LHCN-M2 (cell line): ENCODE measurements at places on chromosomes 7 and 10. TPM values are rescaled to one million over a fixed set of nuclear protein-coding genes. Genes with fewer than 3 reads are reported as not detected.

Gene ASIC3
- total RNA-seq, result 0.19 and 2.2 TPM in 2 replicates

DNA sequence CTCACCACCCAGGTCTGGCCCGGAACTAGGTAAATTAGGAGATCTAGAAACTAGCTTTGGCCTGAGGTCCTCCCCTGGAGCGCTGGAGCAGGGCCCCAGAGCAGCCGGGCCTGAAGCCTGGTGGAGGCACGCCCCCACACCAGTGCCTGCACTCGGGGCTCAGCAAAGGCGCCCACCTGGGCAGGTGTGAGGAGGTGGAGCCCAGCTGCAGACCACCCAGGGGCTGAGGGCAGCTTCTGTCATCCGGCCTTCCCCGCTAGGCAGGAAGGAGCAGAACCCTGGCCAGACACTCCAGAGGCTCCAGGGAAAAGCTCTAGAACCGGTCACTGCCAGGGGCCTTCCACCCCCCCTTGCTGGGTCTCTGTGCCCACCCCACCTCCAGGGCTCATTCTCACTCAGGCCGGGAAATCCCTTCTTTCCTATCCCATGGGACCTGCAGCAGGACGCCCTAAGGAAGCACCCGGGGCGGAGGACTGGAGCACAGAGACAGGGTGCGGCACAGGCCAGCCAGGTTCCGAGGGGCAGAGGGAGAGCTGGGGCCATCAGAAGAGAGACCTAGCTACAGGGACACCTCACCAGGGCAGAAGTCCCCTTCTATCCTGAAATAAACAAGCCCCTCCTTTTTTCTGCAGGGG, 161.2 kb downstream of the NRF1 start:
- no peak for DNase-seq

- no peak for DNase-seq
Observed at GRCh38 chr10:103067484-103067883, 125.6 kb downstream of the NT5C2 start.

Gene AGAP5
- total RNA-seq, result 1.0 and 2.5 TPM in 2 replicates

Gene ZKSCAN5
- total RNA-seq, result 18.7 and 22.6 TPM in 2 replicates

Gene RSPH10B2
- not detected in 2 replicates for total RNA-seq

Gene SLC16A12
- 0.45 and 0.52 TPM in 2 replicates for total RNA-seq

Gene MINDY3
- 21.8 and 23.1 TPM in 2 replicates for total RNA-seq

Gene ATP6V1F
- 211 and 226 TPM in 2 replicates for total RNA-seq

Gene ACSM6
- total RNA-seq, result not detected in 2 replicates

DNA sequence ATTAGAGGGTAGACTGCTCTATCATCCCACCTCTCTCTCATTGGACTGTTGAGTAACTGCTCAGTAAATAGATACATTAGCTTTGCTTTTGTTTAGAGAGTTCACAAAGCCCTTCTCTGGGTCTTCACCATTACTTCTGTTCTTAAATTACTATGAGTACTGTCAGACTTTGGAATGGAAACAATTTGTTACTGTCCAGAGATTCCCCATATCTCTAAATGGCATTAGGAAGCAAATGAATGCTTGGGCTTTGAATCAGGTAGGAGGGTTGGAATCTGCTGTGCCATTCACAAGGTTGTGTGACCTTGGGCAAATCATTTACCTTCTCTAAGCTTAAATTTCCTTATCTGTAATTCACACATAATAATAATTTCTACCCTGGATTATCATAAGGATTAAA, 541.0 kb upstream of the FZD8 start:
- no peak for DNase-seq

Gene CPA4
- 90.5 and 118 TPM in 2 replicates for total RNA-seq

Gene GBX1
- total RNA-seq, result not detected in 2 replicates

Gene DNAJC30
- total RNA-seq, result 3.9 and 5.5 TPM in 2 replicates

DNA sequence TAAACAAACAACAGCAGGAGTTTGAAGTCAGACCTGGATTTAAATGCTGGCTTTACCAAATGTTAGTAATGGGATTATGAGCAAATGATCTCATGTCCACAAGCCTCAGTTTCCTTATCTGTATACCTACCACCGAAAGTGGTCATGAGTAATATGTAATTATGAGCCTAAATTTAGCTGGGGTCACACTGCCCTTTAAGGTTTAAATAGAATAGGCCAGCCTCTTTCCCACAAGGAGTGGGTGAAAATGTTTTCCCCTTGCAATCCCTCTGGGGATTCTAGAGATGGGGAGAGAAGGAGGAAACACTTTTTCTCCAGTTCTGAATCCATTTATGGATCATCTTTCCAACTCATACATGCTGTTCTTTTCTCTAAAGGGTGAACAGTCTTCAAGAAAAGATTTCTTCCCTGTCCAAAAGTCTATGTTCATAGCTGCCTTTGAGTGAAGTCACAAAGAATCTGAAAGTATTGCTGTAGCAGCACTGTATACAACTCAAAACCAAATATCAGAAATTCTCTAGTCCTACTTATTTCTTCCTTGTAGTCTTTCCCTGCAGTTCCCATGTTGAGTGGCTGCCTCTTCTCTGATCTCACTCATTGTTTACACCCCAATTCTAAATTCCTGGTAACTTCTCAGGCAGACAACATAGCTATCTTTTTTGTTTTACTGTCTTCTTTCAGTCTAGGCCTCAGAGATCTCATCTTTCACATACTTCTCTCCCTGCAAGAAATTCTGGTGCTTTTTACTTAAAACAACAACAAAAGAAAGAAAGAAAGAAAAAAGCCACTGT, 7.4 kb upstream of the TSPAN12 start:
- no peak for DNase-seq

- DNase-seq, result no peak
Observed at GRCh38 chr10:70890917-70891431, 2.6 kb upstream of the PCBD1 start.

DNA sequence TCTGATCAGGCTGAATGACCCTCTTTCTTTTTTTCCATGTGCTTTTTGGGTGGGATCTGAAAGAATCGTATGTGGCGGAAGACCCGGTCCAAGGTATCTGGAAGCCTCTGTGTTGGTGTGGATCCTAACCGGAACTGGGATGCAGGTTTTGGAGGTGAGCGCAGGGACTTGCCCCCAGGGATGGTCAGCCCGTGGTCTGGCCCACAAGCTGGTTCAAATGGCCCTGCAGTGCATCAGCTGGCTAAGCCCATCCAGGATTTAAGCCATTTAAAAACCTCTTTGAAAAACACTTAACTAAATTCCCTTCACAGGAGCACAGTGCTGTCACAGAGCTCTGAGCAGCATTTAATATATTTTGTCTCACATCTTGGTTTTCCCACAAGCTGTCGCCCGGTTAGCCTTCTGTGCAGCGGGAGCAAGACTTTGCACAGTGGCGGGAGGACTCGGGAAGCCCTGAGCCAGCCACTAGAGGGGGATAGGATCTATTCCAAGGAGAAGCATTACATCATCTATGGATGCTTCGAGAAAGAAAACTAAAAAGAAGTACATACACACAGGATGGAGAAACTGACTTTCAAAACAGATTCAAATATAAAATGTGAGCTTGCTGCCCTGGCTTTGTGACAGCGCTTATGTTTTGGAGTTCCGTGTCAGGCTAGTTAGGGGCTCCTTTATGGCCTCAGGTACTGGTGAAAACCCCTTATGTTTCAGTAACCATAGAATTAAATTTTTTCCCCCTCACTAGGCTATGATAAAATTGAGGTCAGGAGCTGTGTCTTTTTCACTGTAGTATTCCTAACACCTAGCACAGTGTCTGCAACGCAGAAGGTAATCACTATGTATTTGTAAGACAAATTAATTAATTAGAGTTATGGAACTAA, 11.3 kb downstream of the CPA2 start:
- DNase-seq, result peak; percentile 75

Gene LIPN
- not detected in 2 replicates for total RNA-seq

DNA sequence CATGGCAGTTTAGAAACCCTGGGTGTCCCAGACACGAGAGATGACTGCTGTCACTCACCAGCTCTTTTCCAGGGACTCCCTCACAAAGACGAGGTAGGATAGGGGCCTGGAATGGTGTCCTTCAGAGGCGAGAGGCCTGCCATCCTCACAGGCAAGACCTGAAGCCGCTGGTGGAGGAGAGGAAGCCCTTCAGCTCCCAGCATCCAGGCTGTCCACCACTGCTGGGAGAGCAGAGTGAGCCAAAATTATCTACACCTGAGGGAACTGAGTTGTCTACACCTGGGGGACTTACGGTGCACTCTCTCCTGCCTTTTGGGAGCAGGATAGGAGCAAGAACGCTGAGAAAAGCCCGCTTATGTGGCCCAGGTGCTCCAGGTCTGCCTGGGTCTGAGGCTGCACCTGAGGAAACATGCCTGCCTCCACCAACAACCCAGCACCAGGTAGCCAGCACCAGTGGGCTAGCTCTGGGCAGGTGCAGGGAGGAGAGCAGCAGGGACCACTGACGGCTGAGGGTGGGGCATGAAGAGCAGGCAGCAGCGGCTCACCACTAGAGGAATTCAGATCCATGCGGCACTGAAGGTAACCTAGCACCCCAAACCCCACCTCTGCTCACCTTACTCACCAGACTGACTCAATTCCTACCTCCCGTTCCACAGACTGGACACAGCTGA, 357.2 kb downstream of the SH2D4B start:
- no peak for DNase-seq

Gene VKORC1L1
- total RNA-seq, result 16.4 and 18.2 TPM in 2 replicates
